Stimulated activated CD8-positive, alpha-beta memory T cell treated with anti-CD3 and anti-CD28 coated beads, Interleukin-7, amount 100 ng/mL, for 1 hour (primary cell): ENCODE measurements at places on chromosomes 4 and X.

GRCh38 chrX:132227383-132228112 is 8.3 kb upstream of the RAP2C start:
- DNase-seq = no peak

DNA sequence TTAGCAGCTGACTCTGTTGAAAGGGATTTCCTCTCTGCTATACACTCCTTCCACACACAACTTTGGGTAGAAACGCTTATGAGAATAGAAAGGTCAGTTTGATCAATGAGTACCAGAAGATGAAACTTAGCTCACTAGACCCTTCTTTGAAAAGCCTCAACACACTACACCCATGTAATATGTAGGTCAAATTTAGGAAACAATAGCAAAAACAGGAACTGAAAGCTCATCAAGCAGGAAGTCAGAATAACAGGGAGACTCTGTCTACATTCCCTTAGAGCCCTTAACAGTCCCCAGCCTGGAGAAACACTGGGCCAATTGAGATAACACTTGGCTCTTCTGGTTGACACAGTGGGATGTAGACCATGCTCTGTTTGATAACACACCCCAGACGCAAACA is 30.7 kb downstream of the SRPX2 start:
- DNase-seq = no peak

DNA sequence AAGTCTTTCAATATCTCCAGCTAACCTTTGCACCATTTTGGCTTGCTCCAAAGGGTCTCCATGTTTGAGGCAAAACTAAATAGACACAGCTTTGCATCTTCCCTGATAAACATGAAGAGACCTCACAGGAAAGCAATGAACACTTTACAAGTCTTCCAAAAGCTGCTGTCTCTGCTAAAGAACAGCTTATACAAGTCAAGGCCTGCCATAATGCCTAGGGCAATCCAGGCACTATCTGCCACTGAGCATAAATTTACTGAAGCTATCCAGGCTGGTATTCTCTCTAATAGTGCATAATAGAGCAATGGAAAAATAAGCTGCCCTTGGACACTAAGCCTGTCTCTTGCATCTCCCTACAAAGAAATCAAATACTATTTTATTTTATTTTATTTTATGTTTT is 60.1 kb upstream of the S100G start:
- no peak for DNase-seq

GRCh38 chr4:4289597-4289940 is 385 bp downstream of the LYAR start:
- no peak for DNase-seq

GRCh38 chrX:5979338-5979737 is 249.3 kb downstream of the NLGN4X start:
- no peak for DNase-seq

DNA sequence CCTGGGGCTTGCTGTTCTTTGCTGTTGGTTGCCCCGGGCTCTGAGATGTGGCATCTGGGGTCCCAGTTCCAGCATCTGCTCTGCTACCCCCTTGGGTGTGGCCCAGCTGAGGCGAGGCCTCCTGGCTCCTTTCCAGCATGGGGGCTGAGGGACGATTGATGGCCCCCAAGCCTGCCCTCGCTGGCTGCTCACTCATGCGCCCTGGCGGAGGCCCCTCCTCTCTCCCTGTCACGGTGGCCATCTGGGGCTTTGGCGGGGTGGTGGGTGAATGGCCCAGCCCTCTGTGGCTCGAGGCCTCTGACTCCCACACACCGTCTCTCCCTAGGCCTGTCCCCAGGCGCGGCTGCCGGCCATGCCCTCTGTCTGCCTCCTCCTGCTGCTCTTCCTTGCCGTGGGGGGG is 1.8 kb downstream of the PLXNA3 start:
- DNase-seq = no peak

GRCh38 chrX:48958635-48959094 is 1.3 kb upstream of the OTUD5 start:
- no peak for DNase-seq

DNA sequence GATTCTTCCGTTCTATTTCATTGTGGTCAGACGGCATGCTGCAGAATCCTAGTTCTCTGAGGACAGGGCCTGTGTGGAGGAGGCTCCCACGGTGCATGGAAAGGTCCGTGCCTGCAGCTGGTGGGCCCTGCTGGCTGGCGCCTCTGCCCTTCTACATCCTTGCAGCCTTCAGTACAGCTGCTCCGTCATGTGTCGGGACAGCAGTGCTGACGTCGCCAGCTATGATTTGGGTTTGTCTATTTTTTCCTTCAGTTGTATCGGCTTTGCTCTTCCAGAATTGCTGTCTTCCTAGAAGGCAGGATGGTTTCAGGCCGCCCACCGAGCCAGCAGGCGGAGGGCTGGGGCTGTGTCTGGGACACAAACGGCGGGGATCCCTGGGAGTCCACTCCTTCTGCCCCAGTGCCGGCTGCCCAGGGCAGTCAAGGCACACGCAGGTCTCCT is 32.1 kb upstream of the CPLX1 start:
- DNase-seq = no peak

GRCh38 chr4:173532725-173533511 is 2.9 kb upstream of the HAND2 start:
- no peak for DNase-seq

- DNase-seq = no peak
Observed at GRCh38 chr4:22881411-22881810, 188.7 kb downstream of the GBA3 start.

GRCh38 chr4:109155682-109156283 is 146.7 kb downstream of the COL25A1 start:
- DNase-seq = no peak

DNA sequence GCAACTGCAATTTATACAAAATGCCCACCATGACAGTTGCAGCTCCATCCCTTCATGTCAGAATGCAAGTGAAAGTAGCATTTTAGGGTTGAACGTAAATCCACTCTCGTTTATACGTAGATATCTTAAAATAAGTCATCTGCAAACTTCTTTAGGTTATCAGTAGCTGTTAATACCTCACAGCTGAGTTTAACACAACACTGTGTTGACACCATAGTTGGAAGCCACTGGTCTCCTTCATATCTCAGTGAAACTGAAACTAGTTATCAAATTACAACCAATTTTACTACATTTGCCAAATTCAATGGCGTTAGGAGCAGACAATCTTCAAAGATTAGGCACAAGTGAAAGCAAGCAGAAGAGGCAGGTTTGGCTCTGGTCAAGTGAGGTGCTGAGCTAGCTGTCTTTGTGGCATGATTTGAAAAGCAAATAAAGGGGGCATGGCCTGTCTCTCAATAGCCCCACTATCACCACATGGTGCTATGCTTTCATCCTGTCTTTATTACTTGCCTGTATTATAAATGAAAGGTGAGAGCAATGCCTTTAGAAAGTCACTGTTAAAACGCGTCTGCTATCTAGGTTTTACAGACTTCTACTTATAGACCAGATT is 12.3 kb downstream of the PPP3CA start:
- DNase-seq = no peak

DNA sequence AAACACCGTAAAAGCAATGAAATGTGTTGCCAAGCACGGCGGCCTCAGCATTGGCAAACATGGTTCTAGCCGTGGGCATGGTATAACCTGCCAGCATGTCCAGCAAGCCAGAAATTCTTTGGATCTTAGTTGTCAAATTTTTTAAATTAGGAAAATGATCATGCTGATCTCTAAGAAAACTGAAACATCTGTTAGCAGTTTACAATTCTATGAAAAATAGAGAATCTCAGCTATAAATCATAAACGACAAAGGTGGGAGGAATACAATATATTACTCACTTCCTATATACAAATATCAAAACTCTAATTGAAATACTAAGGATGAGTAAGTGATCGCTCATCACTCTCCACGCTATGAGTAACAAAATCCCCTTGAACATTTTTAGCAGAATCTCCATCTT is 130.3 kb downstream of the ADGRA3 start:
- no peak for DNase-seq

DNA sequence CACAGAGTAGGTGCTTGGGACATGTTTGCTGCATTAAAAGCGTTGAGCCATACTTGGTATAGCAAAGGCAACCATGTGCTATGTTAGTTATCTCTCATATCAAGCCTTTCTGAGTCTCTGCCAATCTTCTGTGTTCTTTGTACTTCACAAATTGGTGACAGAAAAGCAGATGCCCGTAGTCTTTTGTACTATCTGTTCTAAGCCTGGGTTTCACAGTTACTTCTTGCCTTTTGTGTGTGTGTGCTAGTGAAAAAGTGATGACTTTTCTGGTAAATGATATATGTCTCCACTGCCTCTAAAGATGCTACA is 16.1 kb upstream of the KLHL2 start:
- DNase-seq = no peak

- no peak for DNase-seq
Observed at GRCh38 chrX:149881081-149881711, at the start of gene MAGEA8. TSS of gene MAGEA8 (plus strand) at chrX:149881183. CDS start at chrX:149884273, 3,090 bp downstream.

DNA sequence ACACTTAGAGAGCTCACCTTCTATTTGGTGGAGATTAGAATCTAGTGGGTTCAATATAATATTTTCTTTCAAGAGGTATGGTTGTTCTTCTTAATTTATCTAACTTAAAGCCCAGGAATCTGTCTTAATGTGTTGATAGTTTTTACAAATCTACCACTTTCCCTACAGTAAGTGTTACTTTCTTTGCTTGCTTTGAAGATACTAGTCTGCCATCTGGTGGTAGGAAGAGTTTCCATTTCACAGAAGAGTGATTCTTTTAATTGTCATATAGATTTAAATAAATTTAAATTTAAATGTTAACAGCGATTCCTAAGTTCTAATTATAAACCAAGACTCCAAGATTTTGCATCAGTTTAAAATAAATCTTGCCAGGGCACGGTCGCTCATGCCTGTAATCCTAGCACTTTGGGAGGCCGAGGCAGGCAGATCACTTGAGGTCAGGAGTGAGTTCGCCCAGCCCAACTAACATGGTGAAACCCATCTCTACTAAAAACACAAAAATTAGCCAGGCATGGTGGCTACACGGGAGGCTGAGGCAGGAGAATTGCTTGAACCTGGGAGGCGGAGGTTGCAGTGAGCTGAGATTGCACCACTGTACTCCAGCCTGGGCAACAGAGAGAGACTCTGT is 43.5 kb downstream of the NUDT9 start:
- no peak for DNase-seq

DNA sequence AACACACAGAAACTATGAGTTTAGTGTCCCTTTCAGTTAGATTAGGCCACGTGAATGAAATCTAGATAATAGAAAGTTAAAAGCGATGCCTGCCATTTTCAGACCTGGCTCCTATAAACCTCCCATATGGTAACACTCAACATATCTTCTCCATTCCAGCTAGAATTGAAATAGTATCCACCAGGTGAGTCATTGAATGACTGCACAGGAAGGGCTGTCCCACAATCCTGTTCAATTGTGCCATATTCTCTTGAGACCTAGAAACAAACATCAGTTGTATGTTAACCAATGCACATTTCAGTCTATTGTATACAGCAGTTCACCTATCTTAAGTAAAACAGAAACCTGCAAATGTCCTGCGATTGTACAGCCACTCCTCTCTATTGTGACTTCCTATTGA is 659.3 kb upstream of the SLIT2 start:
- no peak for DNase-seq

- no peak for DNase-seq
Observed at GRCh38 chrX:66163849-66164411, at the start of gene HEPH. TSS of gene HEPH (plus strand) at chrX:66164247. CDS start at chrX:66170571, 6,324 bp downstream.

DNA sequence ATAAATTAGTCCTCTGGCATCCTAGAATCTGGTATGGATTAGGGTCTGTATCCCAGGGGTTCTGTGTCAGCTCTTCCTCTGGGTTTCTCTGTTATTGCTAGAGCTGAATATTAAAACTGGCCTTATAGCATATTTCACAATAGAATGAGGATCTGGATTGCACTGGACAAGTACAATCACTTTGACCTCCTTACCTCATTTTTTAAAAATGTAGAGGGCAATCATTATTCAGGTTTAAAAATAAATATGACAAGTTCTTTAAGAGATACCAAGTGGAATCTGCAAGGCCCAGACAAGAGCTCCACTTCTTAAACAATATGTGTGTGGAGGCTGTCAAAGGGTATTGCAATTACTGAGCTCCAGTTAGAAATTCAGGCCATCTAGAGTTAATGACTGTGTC is 1.4 kb downstream of the PALLD start:
- no peak for DNase-seq

DNA sequence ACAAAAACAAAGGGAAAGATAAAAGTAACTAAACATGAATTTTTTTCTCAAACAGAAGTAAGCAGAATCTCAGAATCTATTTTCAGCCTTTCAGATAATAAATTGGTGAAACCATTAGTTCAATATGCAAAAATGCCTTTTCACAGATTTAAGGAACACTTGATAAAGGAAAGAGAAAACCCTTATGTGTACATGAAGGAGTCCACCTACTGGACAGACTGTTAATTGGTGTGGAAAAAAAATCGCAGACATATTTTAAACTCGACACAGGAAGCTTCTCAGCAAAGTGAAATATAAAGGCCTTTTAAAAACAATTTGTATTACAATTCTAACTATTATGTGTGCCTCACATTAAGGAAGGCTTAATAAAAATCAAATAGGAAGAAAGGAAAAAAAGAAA is 22.3 kb downstream of the COX7B2 start:
- DNase-seq = no peak
